Activated naive CD8-positive, alpha-beta T cell treated with anti-CD3 and anti-CD28 coated beads, Interleukin-2, amount 10 ng/mL, durations not matched to agents 7 days and 5 days (primary cell): ENCODE measurements at places on chromosomes 7 and 10. TPM values are rescaled to one million over a fixed set of nuclear protein-coding genes. Genes with fewer than 3 reads are reported as not detected.

Gene LIPF
- not detected for total RNA-seq

Gene TDRD1
- total RNA-seq: 0.20 TPM

Gene NPFFR1
- not detected for total RNA-seq

Gene GARIN1A
- 0.88 TPM for total RNA-seq

Gene CYP26C1
- total RNA-seq: not detected

Gene HOXA7
- total RNA-seq: not detected

Gene CDK1
- total RNA-seq: 97.2 TPM

Gene CC2D2B
- not detected for total RNA-seq

Gene ANKRD22
- total RNA-seq: not detected

Gene SAMD9
- total RNA-seq: 65.4 TPM

Gene HOXA13
- total RNA-seq: not detected

Gene MEOX2
- not detected for total RNA-seq

Gene OR2A1
- total RNA-seq: 0.06 TPM

Gene HHEX
- not detected for total RNA-seq

Gene DHTKD1
- 18.3 TPM for total RNA-seq

Gene PRKCQ
- 61.2 TPM for total RNA-seq

Gene ERVW-1
- not detected for total RNA-seq

Gene RSPH10B
- total RNA-seq: 0.53 TPM

Gene UPK3BL2
- total RNA-seq: 20.7 TPM

Gene FXYD4
- not detected for total RNA-seq

Gene TMEM184A
- not detected for total RNA-seq

Gene LRGUK
- total RNA-seq: 0.39 TPM

Gene AGR3
- not detected for total RNA-seq

Gene PIP
- total RNA-seq: not detected

Gene SLC13A1
- total RNA-seq: not detected

Gene HTR7
- total RNA-seq: 0.14 TPM
